ENCODE measurements at places on chromosomes 13 and 19.
A peak's percentile ranks its signal among the peaks of the same experiment; 100 is the strongest.

- DNase-seq, result no peak
Observed at GRCh38 chr19:3782903-3783302, 3.3 kb downstream of the MATK start.

DNA sequence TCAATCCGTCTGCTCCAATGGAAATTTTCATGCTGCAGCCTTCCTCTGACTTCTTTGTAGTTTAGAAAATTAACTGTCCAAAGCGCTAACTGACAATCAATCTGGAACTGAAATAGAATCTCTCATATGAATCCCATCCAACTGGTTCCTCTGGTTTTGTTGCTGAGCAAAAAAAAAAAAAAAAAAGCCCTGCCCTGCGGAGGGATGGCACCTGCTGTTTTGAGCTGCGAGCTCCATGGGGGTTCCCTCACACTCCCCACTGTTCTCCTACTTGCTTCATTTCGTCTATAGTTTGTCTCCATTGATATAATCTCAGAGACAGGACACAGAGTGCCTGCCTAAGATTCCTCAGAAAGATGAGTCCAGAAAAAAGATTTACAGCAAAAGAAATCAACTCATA, 33.4 kb downstream of the FAAP24 start:
- DNase-seq, result no peak

DNA sequence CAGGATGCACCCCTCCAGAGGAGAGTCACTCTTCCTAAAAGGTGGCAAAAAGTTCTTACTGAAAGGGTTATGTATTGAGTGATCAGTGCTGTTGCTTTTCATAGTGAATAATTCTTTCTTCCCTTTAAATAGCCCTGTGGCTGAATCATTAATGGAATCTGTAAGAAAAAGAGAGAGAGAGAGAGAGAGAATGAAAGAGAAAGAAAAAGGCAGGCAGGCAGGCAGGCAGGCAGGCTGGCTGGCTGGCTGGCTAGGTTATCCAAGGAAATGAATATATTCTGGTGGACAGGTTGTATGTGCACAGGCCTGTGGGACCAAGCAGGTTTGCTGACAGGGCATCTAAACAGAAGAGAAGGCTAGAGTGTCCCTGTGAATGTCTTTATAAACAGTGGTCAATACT, 100.5 kb downstream of the DLEU7 start:
- DNase-seq, result no peak

GRCh38 chr13:110799246-110800236, 86.0 kb downstream of the ING1 start:
- peak; percentile 69 for DNase-seq

DNA sequence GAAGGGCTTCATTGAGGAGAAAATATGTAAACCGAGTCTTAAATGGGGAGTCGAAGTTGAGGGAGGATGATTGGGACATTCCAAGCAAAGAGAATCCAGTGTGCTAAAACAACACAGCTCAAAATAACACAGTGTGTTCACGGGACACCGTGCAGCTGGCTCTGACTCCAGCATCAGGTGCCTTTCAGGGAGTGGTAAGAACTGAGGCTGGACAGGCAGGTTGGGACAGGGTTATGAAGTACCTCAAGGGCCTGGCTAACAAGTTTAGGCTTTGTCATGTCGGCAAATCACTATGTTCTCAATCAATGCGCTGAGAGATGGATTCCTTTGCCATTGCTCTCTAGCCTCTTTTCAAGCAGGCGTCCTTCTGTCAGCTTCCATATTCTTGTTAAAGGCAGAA, 27.5 kb upstream of the WDFY2 start:
- DNase-seq, result no peak

GRCh38 chr13:52428295-52428694, 22.1 kb downstream of the VPS36 start:
- no peak for DNase-seq

DNA sequence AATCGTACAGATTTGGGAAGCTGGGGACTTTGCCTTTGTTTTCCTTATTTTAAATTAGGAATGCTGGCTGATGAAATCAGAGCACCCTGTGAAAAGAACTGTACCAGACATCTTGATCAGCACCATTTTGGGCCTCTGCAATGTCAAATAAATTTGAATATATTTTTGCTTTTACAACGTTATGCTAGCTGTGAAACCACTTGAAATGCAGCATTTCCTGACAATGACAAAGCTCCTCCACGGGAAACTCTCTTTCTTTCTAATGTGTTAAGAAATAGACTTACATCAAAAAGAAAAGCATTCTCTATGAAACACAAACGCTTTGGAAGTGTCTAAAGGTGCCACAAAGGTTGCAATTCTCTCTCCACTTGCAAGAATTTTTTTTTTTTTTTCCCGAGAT, 47.1 kb upstream of the MAP3K10 start:
- DNase-seq, result no peak

GRCh38 chr19:58009301-58009665, 6.7 kb upstream of the ZNF606 start:
- DNase-seq, result no peak

GRCh38 chr13:64640002-64640401, 2590.1 kb downstream of the PCDH9 start:
- no peak for DNase-seq

GRCh38 chr19:5592531-5593342, 25.0 kb upstream of the TINCR start:
- DNase-seq, result no peak

GRCh38 chr19:33191501-33191900, 2.6 kb upstream of the LRP3 start:
- no peak for DNase-seq

DNA sequence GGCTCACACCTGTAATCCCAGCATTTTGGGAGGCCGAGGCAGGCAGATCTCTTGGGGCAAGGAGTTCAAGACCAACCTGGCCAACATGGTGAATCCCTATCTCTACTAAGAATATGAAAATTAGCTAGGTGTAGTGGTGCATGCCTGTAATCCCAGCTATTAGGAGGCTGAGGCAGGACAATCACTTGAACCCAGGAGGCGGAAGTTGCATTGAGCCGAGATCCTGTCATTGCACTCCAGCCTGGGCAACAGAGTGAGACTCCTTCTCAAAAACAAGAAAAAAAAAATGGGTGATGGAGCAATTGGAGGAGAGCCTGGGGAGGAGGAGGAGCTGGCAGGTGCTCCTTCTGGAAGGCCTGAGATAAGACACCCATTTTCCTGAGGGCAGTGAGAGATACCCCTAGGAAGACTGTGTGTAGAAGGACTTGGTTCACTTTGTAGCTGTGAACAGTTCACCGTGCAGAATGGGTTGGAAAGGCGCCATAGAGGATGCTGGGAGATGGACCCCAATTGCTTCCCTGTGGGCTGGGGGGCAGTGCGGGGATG, 8.7 kb upstream of the CARM1 start:
- no peak for DNase-seq

DNA sequence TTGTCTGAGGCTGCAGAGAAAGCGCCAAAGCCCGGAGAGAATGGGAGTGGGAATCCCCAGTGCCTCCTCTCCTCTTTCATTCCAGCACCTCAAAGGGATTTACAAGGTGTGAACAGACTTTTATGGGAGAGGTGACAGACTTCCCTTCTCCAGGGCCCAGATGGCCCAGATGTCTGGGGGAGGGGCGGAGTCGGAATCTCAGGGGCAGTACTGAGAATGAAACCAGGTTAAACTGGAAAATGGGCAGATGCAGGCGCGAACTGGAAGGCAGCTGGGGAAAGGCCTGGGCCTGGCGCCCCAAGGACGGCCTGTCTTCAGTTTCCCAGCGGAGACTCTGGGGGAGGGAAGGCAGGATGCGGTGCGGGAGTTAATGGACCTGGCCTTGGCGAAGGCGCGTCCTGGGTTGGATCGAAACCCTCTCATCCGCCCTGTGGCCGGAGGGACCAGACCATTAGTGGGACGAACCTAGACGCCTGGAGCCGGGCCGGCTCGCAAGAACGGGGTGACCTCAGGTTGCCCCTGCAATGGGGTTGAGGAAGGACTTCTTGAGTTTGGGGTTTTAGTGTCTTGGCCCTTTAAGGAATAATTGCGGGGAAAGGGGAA, 592 bp upstream of the TRIP10 start:
- DNase-seq, result no peak

DNA sequence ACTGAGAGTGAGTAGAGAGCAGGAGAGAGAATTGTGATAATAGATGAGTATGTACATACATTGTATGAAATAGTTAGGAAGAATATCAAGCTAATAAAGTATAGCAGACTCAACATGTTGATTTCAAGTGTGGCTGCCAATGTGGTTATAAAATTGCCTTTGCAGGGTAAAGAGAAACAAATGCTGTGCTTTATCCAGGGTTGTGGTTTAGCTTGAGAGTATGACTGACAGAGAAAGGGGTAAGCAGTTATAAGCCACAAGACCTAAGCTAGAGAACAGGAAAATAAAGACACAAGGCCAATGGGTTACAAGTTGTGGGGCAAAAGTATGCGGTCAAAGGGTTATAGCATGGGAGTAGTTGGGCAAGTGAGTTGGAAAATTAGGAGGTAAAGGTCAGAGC, 1217.5 kb downstream of the DIAPH3 start:
- DNase-seq, result no peak

- no peak for DNase-seq
Observed at GRCh38 chr13:95641291-95642027, 3.0 kb downstream of the DZIP1 start.

- no peak for DNase-seq
Observed at GRCh38 chr13:76552041-76552772, 334.0 kb downstream of the KCTD12 start.
